Activated T-helper 1 cell treated with Interleukin-2 at 50 U/mL for 16 hours (primary cell): ENCODE measurements at places on chromosomes 13 and 19.

- DNase-seq = no peak
Observed at GRCh38 chr19:7415163-7415856, 66.6 kb downstream of the ARHGEF18 start.

GRCh38 chr19:51359294-51359693, 6.9 kb downstream of the ETFB start:
- no peak for DNase-seq

- DNase-seq = no peak
Observed at GRCh38 chr13:57877601-57878000, 246.1 kb downstream of the PCDH17 start.

- DNase-seq = no peak
Observed at GRCh38 chr19:30167206-30167868, 204.8 kb upstream of the ZNF536 start.

- no peak for DNase-seq
Observed at GRCh38 chr19:15198951-15199660, 1.7 kb downstream of the NOTCH3 start.

- no peak for DNase-seq
Observed at GRCh38 chr13:90838317-90838960, 509.0 kb upstream of the MIR17HG start.

DNA sequence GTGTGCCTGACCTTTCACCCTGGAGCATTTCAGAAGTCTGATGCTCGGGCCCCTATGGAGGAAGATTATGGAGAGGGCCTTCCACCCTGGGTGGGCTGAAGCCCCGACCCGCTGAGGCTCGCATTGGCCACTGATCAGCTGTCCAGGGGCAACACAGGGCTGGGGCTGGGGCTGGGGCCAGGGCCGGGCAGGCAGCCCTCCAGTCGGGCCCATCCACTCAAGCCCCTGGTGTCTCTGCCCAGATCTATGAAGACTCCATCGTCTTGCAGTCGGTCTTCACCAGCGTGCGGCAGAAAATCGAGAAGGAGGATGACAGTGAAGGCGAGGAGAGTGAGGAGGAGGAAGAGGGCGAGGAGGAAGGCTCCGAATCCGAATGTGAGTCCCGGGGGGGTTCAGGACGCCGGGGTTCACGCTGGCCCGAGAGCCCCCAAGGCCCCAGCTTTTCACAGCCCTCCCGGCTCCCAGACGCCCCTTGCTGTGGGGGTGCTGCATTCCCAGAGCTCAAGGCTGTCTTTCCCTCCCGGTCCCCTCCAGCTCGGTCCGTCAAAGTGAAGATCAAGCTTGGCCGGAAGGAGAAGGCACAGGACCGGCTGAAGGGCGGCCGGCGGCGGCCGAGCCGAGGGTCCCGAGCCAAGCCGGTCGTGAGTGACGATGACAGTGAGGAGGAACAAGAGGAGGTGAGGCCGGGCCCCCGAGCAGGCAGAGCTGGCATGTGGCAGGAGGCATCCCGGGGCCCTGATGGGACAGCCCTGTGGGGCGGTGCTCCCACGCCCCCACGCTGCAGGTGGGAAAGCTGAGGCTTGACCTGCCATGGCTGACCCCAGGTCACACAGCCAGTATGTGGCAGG, 29.5 kb upstream of the LDLR start:
- no peak for DNase-seq

DNA sequence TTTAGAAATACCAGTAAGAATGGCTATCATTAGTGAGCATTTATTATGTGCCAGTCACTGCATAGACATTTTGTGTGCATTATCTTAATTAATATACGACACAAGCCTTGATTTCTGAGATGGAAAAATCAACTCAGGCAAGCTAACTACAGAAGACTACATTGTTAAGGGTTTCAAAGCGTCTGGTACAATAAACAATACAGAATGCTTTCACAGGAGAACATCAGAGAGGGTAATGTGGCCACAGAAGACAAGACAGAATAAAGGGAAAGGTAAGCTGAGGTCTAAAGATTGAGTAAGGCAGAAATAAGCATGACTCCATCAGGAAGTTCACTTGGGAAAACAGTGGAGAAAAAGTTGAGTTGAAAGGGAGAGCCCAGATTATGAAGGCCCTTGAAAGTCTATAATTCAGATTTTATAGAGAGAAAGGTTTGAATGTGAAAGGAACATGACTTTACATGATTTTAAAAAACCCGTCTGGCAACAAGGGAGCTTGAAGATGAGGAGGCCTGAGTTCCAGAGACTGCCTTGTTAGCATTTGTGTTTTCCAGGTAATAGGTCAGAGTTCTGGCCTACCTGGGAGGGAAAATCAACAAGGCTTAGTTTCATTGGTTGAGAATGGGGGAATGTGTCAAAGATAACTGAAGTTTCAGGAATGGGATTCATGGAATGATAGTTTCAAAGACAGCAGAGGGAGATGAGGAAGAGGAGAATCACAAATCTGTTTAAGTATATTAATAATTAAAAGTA, 1.8 kb upstream of the MBNL2 start:
- no peak for DNase-seq

GRCh38 chr13:72229067-72229466, 362.1 kb upstream of the DACH1 start:
- no peak for DNase-seq

DNA sequence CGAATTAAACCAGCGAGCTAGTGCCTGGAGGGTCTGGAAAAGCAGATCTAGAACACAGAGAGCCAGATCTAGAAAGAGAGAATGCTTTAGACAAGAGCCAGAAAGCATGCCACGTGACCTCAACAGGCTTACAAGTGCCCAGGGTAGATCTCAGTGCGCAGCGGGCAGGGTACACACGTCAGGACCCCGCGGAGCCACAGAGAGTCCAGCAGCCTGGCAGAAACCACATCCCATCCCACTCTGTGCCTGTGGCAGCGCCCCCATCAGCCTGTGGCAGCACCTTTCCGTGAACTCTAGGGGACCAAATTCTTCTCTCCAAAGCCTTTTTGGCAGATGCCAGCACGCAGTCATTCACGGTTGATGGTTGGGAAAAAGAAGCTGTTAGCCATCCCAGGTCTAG, 5.9 kb downstream of the ARHGEF1 start:
- no peak for DNase-seq

- no peak for DNase-seq
Observed at GRCh38 chr13:51687947-51688714, 103.9 kb downstream of the WDFY2 start.

- no peak for DNase-seq
Observed at GRCh38 chr13:76091076-76091475, 454.9 kb downstream of the LMO7 start.

DNA sequence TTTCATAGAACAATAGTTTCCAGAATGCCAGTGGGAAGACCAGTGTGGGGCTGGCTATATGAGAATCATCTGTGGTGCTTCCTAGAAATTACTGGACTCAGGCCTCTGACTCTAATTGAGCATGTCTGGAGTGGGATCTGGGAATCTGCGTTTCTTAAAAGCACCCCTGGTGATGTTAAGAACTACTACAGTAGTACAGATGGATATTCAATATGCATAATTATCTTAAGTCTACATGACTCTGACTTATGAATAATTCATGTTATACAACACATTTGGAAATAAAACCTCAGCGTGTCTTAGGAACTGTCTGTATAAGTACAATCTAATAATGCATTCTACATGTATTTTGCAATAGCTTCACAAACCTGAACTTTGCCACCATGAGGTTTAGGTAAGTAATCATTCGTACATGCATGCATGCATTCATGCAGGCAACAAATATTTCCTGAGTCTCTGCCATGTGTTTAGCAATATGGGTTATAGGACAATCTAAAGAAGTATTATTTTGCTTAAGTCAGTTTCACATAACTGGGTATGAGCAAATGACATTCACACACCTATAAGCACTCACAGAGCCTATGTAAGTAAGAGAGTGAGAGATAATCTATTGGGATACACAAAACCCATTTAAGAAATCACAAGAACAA, 62.0 kb downstream of the EPSTI1 start:
- DNase-seq = no peak

DNA sequence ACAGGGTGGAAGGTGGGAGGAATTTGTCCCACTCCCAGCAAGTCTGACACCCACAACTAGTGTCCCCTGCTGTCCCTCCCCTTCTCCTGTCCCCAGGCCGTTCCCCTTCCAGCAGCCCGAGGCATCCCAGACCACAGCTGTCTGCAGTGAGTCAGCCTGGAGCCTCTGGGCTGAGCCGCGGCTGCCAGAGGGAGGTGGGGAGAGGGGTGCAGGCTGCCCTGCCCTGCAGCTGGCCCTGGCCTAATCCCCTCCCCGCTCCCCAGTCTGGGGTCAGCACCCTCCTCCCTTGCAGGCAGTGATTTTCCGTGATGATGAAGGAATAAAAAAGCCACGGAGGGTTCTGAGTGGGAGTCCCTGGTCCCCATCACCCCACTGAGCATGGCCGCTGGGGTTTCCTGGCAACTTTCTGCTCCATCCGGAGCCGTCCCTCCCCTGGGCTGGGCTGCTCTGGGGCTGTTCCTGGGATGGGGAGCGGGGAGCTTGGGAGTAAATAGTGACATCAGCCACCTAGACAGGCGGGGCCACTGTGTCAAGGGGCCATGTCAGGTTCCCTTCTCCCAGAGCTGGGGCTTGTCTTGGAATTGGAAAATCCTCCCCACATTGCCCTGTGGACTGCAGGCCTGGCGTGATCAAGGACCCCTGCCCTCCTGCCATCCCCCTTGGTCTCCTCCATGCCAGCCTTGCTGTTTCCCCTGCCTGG, 16.8 kb downstream of the SPC24 start:
- no peak for DNase-seq
